ENCODE measurements at places on chromosomes 5 and 9. TPM values are rescaled to one million over a fixed set of nuclear protein-coding genes. Genes with fewer than 3 reads are reported as not detected.

DMRT3 gene
- not detected for polyA plus RNA-seq

SLC27A4 gene
- 58.7 TPM for polyA plus RNA-seq

FBP2 gene
- not detected for polyA plus RNA-seq

ARHGEF39 gene
- 0.17 TPM for polyA plus RNA-seq

KIF4B gene
- not detected for polyA plus RNA-seq

ZBTB26 gene
- 3.4 TPM for polyA plus RNA-seq

ORM1 gene
- 0.73 TPM for polyA plus RNA-seq

SMIM23 gene
- not detected for polyA plus RNA-seq

GARIN3 gene
- not detected for polyA plus RNA-seq

MARCHF6 gene
- 70.4 TPM for polyA plus RNA-seq

DYNC2I2 gene
- polyA plus RNA-seq: 98.6 TPM

APBA1 gene
- 1.3 TPM for polyA plus RNA-seq

CCNO gene
- polyA plus RNA-seq: 2.1 TPM

SPINK13 gene
- polyA plus RNA-seq: 0.43 TPM

LCN9 gene
- not detected for polyA plus RNA-seq

AMBP gene
- polyA plus RNA-seq: 43.5 TPM

CCL27 gene
- not detected for polyA plus RNA-seq

SPINK4 gene
- polyA plus RNA-seq: not detected

ACOT12 gene
- polyA plus RNA-seq: 2.2 TPM

CRHBP gene
- polyA plus RNA-seq: 67.7 TPM

RETREG1 gene
- 53.6 TPM for polyA plus RNA-seq

ANKRD20A1 gene
- polyA plus RNA-seq: not detected

PHF2 gene
- 10.2 TPM for polyA plus RNA-seq

SPINK1 gene
- 234 TPM for polyA plus RNA-seq

SFXN1 gene
- 33.4 TPM for polyA plus RNA-seq

DPYSL3 gene
- 7.1 TPM for polyA plus RNA-seq

TCF7 gene
- polyA plus RNA-seq: 1.2 TPM

CCL28 gene
- polyA plus RNA-seq: 2.3 TPM

NUTM2G gene
- not detected for polyA plus RNA-seq

MARCHF3 gene
- polyA plus RNA-seq: 1.5 TPM

NIPAL4 gene
- not detected for polyA plus RNA-seq

SLC6A3 gene
- polyA plus RNA-seq: 0.09 TPM

KLHL3 gene
- 8.6 TPM for polyA plus RNA-seq

SLC34A3 gene
- 36.0 TPM for polyA plus RNA-seq

DNAH5 gene
- 0.49 TPM for polyA plus RNA-seq

TPM2 gene
- 287 TPM for polyA plus RNA-seq

SLCO6A1 gene
- polyA plus RNA-seq: not detected

MEIKIN gene
- not detected for polyA plus RNA-seq
